ENCODE measurements at places on chromosomes 7 and 10. TPM values are rescaled to one million over a fixed set of nuclear protein-coding genes. Genes with fewer than 3 reads are reported as not detected.
A peak's percentile ranks its signal among the peaks of the same experiment; 100 is the strongest.

DNA sequence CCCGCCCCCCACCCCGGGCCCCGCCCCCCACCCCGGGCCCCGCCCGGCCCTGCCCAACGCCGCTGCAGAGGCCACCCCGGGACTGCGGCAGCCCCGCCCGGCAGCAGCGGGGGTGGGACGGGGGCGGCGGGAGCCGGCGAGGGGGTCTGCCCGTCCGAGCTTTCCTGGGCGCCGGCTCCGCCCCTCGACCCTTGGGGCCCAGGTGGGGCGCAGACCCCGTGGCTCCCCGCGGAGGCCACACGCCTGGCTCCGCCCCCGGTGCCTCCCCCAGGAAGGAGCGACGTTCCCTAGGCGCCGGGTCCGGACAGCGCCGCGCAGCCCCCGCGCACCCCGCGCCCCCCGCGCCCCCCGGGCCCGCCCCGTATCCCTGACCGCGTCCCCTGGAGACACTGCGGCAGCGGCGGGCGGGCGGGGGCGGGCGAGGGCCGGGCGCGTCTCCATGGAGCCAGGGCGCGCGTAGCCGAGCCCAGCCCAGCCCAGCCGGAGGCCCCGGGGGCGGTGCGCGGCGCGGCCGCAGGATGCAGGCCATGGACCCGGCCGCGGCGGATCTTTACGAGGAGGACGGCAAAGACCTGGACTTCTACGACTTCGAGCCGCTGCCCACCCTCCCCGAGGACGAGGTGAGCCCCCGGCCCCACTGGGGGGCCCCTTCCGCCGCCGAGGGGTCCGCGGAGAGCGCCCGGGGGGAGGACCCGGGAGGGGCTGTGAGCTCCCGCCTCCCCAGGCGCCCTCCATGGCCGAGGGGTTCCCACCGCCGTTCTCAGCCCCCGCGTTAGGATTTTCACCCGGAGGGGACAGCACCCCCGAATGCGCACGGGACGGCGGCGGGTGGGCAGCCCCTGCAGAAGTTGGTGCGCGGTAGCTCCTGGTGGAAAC is at the start of gene KNDC1:
Gene KNDC1, plus strand, starts transcription at position 270 of the 876 bp plus-strand sequence. Its CDS starts 249 bp downstream, at position 519.
- no peaks in the 10 kb centered on the region for H3K4me1 ChIP-seq
- DNase-seq: peak; percentile 45
- H3K4me3 ChIP-seq: peak within 1 kb of the TSS; percentile 74
- H3K36me3 ChIP-seq: no peaks in the 10 kb centered on the region
- no peak within 1 kb of the TSS for H3K27ac ChIP-seq

The FEZF1 gene
- not detected for total RNA-seq

The LRRC18 gene
- not detected for total RNA-seq

The TAS2R38 gene
- total RNA-seq: not detected

- no peaks in the 10 kb centered on the region for H3K36me3 ChIP-seq
- no peak overlapping the region for H3K4me3 ChIP-seq
- DNase-seq: no peak
- no peaks in the 10 kb centered on the region for H3K27me3 ChIP-seq
- H3K4me1 ChIP-seq: no peaks in the 10 kb centered on the region
These were observed 35.4 kb upstream of the ZNF107 start for GRCh38 chr7:64630496-64630895.

The CNNM1 gene
- total RNA-seq: 1.6 TPM

DNA sequence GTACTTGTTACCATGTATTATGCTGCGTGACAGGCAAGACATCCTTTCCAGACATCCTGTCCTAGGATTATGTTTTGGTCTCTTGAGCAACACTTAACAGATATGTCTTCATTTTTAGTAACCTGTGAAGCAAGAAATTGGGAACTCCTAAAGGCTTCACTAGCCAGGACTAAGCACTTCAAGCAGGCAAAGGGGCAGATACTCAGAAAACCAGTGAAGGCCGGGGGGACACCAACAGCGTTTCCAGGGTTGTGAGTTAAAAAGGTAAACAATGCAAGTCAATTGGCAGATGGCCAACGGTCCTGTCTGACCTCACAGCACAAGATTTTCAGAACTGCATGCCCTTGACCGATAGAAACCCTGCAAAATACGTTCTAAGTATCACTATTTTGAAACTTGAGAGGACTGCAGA is 77.6 kb upstream of the SFMBT2 start:
- no peaks in the 10 kb centered on the region for H3K36me3 ChIP-seq
- H3K27me3 ChIP-seq: no peaks in the 10 kb centered on the region
- no peak overlapping the region for H3K4me3 ChIP-seq
- H3K27ac ChIP-seq: no peak overlapping the region
- no peak for DNase-seq
- peaks cover 31% of the 10 kb centered on the region for H3K4me1 ChIP-seq

The TRIP6 gene
- total RNA-seq: 39.7 TPM

GRCh38 chr10:44411251-44411650 is 26.4 kb upstream of the CXCL12 start:
- peaks cover 8% of the 10 kb centered on the region for H3K36me3 ChIP-seq
- no peak overlapping the region for H3K4me3 ChIP-seq

GRCh38 chr7:106285855-106286492 is 1.2 kb upstream of the NAMPT start:
- no peaks in the 10 kb centered on the region for H3K27me3 ChIP-seq
- H3K27ac ChIP-seq: peak overlapping the region; percentile 99
- H3K4me3 ChIP-seq: peak overlapping the region; percentile 93
- no peaks in the 10 kb centered on the region for H3K36me3 ChIP-seq
- peaks cover 25% of the 10 kb centered on the region for H3K4me1 ChIP-seq

Measured in neural crest cell (in vitro differentiated cells).